ENCODE measurements at places on chromosomes 2 and 18.
A peak's percentile ranks its signal among the peaks of the same experiment; 100 is the strongest.

- no peaks in the 10 kb centered on the region for H3K27me3 ChIP-seq
- no peak overlapping the region for H3K4me3 ChIP-seq
- no peaks in the 10 kb centered on the region for H3K36me3 ChIP-seq
Observed at GRCh38 chr2:237874585-237875161, 15.2 kb downstream of the RAMP1 start.

DNA sequence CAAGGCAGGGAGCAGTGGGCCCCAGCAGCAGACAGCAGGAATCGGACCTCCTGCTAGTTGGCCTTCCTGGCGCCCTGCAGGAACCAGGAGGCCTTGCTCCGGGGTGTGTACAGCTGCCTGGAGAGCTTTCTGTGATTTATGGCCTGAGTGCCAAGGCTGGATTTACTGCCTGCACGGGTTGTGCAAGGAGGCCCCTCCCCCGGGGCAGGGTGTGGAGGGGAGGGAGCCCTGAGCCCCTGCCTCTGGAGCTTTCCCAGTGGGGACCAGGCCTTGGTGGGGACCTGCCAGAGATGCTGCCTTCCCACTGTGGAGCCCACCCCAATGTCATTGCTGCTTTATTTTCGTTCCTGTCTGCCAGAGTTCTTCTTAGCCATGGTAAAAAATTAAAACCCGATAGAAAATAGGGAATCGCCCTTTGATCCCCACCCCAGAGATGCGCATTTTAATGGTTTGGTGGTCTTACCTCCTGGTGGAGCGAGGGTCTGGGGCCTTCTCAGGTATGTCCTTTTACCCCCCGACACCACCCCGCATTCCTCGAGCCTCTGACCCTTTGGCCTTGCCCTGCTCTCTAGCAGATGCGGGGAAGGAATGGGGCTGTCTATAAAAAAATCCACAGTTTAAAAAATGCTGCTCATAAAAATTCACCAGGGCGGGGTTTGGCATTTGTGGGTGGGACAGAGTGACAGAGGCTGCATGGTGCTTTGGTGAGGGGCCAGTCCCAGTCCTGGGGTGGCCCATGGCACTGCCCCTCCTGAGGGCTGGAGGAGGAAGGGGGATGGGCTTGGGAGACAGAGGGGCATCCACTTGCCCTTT lies 6.9 kb upstream of the RALB start:
- peak overlapping the region; percentile 38 for H3K27ac ChIP-seq
- peak; percentile 55 for DNase-seq
- no peaks in the 10 kb centered on the region for H3K27me3 ChIP-seq
- no peak overlapping the region for H3K4me3 ChIP-seq
- H3K4me1 ChIP-seq, result no peaks in the 10 kb centered on the region

- H3K27ac ChIP-seq, result no peak overlapping the region
- H3K27me3 ChIP-seq, result no peaks in the 10 kb centered on the region
- no peak overlapping the region for H3K4me3 ChIP-seq
- DNase-seq, result no peak
- peaks cover 12% of the 10 kb centered on the region for H3K4me1 ChIP-seq
Observed at GRCh38 chr2:64656379-64656778, 2.7 kb upstream of the SERTAD2 start.

DNA sequence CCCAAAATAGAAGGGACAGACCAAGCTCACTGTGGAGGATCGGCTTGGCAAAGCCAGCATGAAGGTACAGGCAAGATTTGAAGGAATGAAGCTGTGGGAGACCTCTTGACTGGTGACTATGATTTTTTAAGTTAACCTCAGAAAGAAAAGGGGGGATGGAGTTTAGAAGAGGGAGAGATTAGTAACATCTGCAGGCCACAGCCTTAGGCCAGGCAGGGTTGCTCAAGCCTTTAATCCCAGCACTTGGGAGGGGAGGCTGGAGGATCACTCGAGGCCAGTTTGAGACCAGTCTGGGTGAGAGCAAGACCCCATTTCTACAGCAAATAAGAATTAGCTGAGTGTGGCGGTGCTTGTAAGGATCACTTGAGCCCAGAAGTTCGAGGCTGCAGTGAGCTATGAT lies 46.6 kb downstream of the ZNF532 start:
- DNase-seq, result no peak
- no peaks in the 10 kb centered on the region for H3K36me3 ChIP-seq
- H3K4me1 ChIP-seq, result no peaks in the 10 kb centered on the region
- no peaks in the 10 kb centered on the region for H3K27me3 ChIP-seq
- no peak overlapping the region for H3K4me3 ChIP-seq

DNA sequence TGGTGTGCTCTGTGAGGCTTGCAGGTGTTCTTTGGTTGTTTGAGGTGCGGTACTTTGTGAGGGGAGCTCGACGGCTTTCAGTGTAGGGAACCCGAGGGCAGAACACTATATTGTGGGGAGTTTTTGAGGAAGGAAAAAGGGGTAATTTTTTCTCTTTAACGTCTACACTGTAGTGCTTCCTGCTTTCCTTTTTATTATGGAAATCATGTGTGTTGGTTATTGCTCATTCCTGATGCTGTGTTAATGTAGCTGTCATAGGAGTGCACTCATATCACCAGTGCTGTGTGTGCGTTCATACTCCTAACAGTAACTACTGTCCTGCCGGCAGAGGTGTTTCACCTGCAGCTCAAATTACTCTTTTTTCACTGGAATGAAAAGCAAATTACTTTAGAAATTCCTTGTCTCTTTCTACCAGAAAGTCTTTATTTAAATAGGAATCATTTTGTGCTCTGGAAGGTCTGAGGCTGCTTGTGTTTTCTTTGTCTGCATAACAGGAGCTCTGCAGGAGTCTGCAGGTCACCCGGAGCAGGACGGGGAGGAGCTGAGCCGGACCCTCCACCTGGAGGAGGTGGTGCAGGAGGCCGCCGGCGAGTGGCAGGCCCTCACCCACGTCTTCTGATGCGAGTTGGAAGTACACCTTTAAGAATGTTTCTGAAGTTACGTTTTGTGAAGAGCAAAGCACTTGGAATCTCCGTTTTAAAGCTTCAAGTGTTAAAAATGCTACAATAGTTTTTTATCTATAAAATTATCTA lies 145.5 kb downstream of the ZNF236 start:
- no peaks in the 10 kb centered on the region for H3K27me3 ChIP-seq
- no peak overlapping the region for H3K27ac ChIP-seq
- no peaks in the 10 kb centered on the region for H3K4me1 ChIP-seq
- no peaks in the 10 kb centered on the region for H3K36me3 ChIP-seq
- DNase-seq, result no peak

- DNase-seq, result no peak
- no peaks in the 10 kb centered on the region for H3K27me3 ChIP-seq
- H3K4me3 ChIP-seq, result no peak overlapping the region
- no peaks in the 10 kb centered on the region for H3K36me3 ChIP-seq
- H3K27ac ChIP-seq, result no peak overlapping the region
- no peaks in the 10 kb centered on the region for H3K4me1 ChIP-seq
Observed at GRCh38 chr2:36886664-36887063, 79.7 kb downstream of the STRN start.

- no peak for DNase-seq
- H3K27ac ChIP-seq, result no peak overlapping the region
- no peaks in the 10 kb centered on the region for H3K36me3 ChIP-seq
- H3K4me3 ChIP-seq, result no peak overlapping the region
- H3K27me3 ChIP-seq, result no peaks in the 10 kb centered on the region
Observed at GRCh38 chr2:119772767-119773166, 13.0 kb downstream of the PTPN4 start.

DNA sequence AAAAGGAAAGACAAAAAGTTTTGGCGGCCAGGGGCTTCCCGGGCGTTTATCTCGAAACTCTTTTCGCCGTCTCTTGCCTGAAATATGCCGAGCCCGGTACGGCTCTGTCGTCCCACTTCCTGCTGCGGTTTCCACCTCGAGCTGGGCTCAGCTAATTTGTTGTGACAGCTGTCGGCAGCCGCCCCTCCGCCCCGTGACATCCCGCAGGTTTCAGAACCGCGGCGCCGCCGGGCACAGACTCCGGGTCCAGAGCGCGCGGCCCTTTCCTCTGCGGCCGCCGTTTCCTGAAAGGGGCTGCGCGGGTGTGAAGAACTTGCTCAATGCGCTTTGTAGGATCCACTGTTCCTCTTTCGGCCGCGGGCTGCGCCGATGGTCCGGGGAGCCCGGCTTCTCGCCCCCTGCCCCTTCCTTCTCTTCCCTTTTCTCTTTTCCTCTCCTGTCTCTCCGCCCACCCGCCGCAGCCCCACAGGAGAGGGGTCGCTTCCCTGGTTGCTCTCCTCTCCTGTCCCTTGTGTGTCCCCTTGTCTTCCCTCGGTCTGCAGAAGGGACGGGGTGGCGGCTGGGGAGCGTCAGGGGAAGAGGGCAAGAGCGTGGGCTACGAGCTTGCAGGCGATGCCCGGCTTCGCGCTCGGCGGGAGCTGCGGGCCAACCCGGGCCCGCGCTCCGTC lies 648 bp downstream of the ARID5A start:
- no peaks in the 10 kb centered on the region for H3K27me3 ChIP-seq
- peak overlapping the region; percentile 20 for H3K27ac ChIP-seq
- H3K4me1 ChIP-seq, result no peaks in the 10 kb centered on the region

DNA sequence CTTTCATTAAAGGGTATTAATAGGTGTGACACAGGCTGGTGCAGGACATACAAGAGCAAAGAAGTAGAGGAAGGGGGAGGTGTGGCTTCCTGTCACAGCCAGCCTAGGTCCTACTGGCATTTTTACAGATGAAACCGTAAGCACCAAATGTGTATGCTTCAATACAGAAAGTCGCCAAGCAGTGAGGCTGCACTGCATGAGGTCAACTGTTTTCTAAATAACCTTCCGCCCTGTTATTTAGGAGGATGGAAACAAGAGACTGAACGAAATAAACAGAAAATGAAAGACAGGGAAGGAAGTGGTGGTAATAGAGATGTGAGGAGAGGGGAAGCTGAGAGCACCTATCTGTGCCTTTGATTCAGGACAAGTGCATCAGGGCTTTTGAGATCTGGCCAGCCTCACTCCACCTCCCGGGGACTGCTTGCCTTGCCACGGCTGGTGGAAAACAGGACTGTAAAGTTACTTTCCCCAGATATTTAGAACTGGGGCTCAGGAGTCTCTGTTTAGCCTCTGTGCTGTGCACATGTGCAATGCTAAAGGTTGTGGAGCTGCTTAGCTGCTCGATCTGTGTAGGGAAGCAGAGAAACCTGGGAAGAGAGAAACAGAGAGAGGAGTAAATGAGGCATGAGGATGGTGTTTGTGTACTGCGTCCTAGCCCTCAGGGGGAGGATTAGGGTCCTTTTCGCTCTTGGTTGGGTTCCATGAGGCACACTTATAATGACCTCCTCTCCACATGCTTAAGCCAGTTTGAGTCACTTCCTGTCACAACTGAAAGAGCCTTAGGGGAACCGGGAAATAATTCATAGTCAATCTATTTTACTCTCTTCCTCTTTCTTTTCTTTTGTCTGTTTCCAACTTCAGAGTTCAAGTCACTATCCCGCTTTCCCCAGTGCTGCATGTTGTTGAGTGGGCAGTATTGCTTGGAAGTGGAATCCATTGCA lies 62.3 kb upstream of the BOD1L2 start:
- DNase-seq, result no peak
- no peak overlapping the region for H3K4me3 ChIP-seq
- H3K36me3 ChIP-seq, result no peaks in the 10 kb centered on the region
- H3K27me3 ChIP-seq, result no peaks in the 10 kb centered on the region
- H3K4me1 ChIP-seq, result no peaks in the 10 kb centered on the region

GRCh38 chr2:129748250-129748649 lies 231.2 kb upstream of the RAB6C start:
- DNase-seq, result no peak
- no peak overlapping the region for H3K4me3 ChIP-seq
- H3K36me3 ChIP-seq, result no peaks in the 10 kb centered on the region
- H3K27ac ChIP-seq, result no peak overlapping the region
- H3K4me1 ChIP-seq, result peaks cover 6% of the 10 kb centered on the region

DNA sequence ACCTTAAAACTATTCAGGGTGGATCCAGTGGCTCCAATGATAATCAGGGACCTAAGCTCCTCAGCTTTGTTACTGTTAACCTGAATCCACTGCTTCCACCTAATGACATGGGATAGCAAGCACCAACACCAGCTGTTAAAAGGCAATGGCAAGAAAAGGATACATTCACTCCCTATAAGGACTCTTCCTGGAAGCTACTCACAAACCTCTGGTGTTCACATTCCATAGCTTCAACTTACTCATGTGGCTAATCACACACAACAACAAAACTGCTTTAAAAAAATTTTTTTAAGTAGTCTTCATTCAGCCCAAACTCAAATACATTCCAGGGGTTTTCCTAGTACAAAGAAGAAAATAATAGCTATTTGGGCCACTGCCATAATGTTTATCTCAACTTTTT lies 24.5 kb downstream of the ROCK2 start:
- H3K4me1 ChIP-seq, result no peaks in the 10 kb centered on the region
- H3K27me3 ChIP-seq, result no peaks in the 10 kb centered on the region
- H3K36me3 ChIP-seq, result no peaks in the 10 kb centered on the region
- no peak overlapping the region for H3K4me3 ChIP-seq

DNA sequence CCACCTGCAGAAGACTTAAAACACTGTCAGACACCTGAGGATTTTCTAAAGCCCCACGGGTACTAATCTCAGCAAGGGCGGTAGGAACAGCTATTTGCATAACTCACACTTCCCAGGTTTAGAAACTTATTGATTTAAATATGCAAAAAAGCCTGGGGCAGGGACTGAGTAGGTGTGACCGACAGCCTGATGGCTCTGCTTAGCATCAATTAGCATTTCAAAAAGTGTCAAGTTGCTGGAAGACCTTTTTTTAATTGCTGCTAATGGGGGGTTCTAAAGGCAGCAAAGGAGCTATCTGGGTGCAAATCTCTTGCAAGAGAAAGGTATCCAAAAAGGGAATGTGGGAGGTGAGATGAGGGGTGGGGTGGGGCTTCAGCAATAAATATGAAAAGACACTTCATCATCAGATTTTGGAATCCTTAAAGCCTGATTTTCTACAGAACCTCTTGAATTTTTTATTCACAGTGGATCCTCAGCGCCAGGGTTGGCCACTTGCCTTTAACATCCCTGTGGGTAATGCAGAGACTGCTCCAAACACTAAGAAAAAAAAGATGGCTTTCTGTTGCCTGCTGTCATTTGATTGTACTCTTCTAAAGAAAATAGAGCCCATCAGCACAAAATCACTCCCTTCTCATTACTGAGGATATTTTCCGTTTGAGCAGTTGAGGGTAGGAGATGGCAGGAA lies 121.1 kb upstream of the RMP24 start:
- DNase-seq, result no peak
- H3K4me1 ChIP-seq, result no peaks in the 10 kb centered on the region
- H3K27ac ChIP-seq, result no peak overlapping the region

DNA sequence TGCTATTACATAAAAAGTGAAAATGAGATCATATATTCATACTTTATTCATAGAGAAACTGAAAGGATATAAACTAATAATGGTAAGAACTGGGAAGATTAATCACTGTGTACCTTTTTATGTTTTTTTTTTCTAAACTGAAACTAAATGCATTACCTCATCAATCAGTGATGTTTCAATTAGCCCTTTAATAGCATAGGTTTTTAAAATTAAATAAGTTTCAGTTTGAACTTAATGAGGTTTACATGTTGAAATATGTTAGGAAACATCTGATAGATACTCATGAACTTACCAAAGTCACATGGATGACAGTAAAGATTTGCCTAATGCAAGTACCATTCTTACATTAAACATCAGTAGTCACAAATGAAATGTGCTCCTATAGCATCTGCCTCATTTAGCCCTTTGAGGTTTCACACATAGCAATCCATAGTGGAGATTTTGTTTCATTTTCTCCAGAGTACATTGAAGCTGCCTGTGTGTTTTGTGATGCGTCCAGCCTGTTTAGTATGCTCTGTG lies 8.9 kb downstream of the MAPRE2 start:
- H3K4me3 ChIP-seq, result no peak overlapping the region
- H3K27me3 ChIP-seq, result no peaks in the 10 kb centered on the region
- H3K36me3 ChIP-seq, result no peaks in the 10 kb centered on the region
- no peak overlapping the region for H3K27ac ChIP-seq
- no peak for DNase-seq

- no peak overlapping the region for H3K4me3 ChIP-seq
- DNase-seq, result no peak
- H3K4me1 ChIP-seq, result no peaks in the 10 kb centered on the region
- H3K36me3 ChIP-seq, result no peaks in the 10 kb centered on the region
- no peak overlapping the region for H3K27ac ChIP-seq
- no peaks in the 10 kb centered on the region for H3K27me3 ChIP-seq
Observed at GRCh38 chr2:187360286-187360685, 87.8 kb downstream of the CALCRL start.
